Muscle of back (tissue), 13 donors: ENCODE measurements at places on chromosomes 2 and 18.

GRCh38 chr2:43196768-43197587 lies 29.4 kb downstream of the ZFP36L2 start:
- no peak for DNase-seq

- no peak for DNase-seq
Observed at GRCh38 chr2:195656161-195656858, 716 bp upstream of the SLC39A10 start.

DNA sequence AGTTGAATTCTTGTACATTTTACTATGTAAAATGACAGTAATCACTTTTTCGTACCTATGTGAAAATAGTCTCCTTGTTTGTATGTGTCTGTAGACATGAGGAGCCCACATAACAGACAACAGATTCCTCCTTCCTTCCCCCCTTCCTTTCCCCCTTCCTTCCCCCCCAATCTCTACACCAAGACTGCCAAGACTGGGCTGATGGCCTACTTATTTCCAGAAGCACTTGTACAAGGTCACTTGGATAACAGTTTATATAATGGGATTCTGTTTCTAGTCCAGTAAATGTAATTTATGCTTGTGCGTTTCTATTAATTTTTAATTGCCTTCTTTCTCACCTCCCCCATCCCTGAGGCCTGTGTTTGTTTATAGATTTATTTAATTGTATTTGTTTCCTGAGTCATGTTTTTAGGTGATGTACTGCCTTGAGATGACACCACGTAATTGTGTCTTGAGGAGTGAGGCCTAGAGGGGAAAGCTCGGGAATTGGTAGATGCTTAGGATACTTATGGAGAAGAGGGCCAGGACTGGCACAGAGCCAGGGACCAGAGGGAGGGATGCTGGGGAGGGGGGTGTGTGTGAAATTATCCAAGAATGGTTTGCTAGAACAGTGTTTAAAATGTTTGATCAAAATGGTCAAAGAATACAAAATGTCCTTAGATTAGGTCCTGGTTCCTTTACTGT lies 12.3 kb downstream of the B3GNT2 start:
- no peak for DNase-seq

- DNase-seq, result peak; percentile 26
Observed at GRCh38 chr2:100422320-100423055, 5.0 kb upstream of the CHST10 start.

DNA sequence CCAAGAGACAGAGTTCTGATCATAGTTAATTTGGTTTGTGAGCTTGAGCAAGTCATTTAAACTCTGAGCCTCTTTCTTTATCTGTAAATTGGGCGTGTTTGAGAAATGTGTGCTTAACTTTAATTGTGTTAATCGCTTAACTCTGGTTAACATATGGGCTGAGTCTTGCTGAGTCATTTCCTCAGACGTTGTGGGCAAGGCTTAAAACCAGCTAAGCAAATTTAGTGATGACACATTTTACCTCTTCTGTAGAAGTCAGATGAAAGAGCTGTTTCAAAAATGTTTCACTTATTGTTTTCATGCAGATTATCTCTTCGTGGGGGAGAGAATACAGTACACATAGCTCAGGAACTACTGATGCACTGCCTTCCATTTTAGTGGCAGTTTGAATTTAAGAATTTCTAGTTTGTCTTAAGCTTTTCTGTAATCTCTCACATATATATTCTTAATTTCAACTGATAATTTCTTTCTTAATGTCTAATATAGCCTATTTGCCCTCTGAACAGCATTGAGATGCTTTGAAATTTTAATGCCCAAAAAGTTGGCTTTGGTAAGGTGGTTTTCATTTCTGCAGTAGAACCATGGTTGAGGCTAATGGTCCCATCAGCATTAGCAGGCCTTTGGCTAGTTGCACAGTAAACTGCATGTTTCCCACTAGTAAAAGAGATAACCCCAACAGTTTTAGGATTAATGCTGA lies 34.9 kb downstream of the RAB10 start:
- DNase-seq, result peak; percentile 15

GRCh38 chr18:10591896-10592295 lies 66.1 kb downstream of the NAPG start:
- no peak for DNase-seq

DNA sequence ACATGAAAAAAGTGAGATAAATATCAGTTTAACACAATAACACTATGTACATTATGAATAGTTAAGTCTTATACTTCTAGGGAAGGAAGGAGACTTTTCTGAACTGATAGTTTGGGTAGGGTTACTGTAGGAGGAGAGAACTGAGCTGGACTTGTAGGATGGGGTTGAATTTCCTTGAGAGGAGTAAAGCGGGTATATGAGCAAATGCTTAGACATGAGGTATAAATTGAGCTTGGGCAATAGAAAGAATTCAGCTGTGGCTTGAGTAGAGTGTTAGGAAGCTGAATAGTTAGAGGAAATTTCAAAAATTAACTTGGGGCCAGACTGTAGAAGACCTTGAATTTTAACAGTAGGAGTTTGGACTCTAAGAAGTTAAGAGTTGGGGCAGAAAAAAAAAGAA lies 45.1 kb downstream of the LCLAT1 start:
- DNase-seq, result no peak

DNA sequence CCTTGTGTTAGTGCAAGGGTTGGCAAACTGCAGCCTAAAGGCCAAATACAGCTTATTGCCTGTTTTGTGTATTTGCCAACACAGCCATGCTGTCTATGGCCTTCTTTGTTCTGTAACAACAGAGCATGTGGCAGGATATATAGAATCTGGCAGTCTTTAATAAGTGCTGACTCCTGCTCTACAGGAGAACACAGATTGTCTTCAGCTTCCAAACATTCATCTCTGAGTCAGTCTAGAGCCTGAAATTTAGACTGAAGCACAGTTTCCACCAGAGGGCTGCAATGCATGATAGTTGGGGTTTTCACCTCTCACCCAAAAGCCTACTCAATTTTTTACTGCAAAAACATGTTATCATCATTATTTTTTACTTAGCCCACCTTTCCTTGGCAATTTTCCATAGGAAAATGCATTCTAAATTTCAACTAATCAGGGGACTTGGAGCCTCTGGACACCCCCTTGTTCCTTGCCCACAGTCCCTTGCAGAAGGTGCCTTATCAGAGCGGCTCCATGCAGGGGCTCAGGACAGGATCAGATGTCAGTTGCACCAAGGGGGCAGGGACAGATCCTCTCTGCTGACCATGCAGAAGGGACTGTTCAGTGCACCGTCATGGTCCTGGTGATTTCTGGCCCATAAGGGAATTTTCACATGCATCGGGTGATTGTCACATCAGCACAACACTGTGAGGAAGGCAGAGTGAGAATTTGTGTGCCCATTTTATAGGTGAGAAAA lies 12.4 kb downstream of the IL37 start:
- DNase-seq, result no peak

GRCh38 chr18:65769652-65770051 lies 18.8 kb downstream of the CDH7 start:
- no peak for DNase-seq

- no peak for DNase-seq
Observed at GRCh38 chr2:236133410-236134012, 34.7 kb downstream of the GBX2 start.

- DNase-seq, result no peak
Observed at GRCh38 chr18:3114026-3114425, 101.1 kb upstream of the LPIN2 start.

DNA sequence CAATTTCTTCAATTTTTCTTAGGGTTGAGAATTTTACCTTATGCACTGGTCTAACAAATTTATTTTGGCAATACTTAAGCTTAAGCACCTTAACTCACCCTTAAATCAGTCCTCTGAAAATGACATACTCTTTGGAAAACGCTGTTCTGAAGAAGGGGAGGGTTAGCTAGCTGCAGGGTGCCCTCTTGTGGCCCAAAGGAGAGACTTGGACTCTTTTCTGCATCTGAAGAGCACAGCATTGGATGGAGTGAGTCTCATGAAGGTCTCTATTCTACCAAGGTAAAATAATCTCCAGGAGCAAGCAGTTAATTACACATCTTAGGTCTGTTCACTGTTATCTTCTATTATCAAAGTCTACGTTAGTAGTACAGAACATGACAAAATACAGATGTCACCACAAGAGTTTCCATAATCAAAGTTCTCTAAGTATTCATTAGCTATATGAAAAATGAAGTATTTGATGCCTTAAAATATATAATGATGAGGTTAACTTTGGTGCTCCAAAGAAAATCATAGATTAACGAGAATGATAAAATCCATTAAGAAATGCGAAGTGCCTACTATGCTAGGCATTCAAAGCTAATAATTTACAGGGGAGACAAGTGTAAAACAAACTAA lies 24.4 kb downstream of the PUM2 start:
- peak; percentile 60 for DNase-seq

DNA sequence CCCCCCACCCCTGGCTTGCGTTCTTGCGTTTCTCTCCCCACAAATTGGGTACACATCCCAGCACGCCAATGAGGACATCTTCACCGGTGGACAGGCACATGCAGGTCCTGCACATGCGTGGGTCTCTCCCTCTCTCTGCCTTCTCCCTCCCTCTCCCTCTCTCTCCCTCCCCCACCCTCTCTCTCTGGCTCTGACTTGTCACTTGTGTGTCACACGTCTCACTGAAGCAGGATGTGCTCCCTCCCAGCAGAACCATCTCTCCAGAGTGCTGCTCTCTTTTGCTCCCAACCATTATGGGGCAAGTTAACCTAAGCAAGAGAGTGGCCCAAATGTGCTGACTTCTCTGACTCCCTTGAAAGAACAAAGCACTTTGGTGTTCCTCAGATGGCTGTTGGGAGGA lies 120.8 kb upstream of the CAB39 start:
- DNase-seq, result no peak

DNA sequence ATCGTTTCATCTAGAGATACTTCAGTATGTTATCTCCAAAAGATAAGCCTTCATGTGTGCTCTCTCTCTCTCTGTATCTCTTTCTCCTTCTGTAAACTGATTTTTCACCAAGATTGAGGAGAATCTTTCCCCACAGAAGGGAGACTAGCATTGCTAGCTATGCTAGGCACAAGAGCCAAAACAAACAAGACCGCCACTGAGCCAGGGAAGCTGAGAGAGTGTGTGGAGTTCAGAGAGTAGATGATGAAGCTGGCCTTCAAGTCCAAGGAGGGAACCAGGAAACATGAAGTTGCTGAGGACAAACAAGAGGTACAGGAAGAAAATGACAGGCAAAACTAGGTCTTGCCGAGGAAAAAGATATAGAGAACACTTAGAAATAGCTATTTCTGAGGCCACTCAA lies 23.4 kb downstream of the DAPL1 start:
- no peak for DNase-seq

- peak; percentile 69 for DNase-seq
Observed at GRCh38 chr18:77068321-77069312, 64.0 kb downstream of the MBP start.

GRCh38 chr2:234492717-234493485 lies 4.0 kb downstream of the ARL4C start:
- no peak for DNase-seq

- DNase-seq, result no peak
Observed at GRCh38 chr2:63627866-63628265, 39.1 kb downstream of the MDH1 start.

DNA sequence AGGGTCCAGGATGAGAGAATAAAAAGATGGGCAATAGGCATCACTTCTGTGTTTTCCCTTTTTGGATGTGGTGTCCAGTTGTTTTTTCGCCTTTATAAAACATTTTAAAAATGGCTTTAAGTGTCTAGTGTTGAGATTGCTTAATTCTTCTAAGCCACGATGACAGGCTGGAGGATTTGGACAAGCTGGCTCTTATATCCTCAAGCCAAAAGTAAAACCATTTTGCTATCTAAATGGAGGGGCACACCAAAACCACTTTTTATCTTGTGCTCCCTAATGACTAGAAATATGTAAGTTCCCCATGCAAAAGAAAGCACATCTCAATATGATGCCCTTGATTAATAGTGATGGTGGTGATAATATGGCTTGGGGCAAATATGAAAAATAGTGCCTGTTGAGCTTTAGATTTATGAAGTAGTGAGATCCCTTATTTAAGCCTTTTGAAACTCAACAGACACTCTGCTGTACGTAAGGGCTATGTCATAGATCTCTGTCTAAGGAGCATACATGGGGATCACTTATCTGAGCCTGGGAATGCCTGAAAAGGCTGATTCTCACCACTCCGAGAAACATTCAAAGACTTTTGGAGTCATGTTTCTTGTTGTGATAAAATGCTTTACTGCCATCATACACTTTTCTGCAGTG lies 185.5 kb downstream of the KCNS3 start:
- DNase-seq, result no peak

DNA sequence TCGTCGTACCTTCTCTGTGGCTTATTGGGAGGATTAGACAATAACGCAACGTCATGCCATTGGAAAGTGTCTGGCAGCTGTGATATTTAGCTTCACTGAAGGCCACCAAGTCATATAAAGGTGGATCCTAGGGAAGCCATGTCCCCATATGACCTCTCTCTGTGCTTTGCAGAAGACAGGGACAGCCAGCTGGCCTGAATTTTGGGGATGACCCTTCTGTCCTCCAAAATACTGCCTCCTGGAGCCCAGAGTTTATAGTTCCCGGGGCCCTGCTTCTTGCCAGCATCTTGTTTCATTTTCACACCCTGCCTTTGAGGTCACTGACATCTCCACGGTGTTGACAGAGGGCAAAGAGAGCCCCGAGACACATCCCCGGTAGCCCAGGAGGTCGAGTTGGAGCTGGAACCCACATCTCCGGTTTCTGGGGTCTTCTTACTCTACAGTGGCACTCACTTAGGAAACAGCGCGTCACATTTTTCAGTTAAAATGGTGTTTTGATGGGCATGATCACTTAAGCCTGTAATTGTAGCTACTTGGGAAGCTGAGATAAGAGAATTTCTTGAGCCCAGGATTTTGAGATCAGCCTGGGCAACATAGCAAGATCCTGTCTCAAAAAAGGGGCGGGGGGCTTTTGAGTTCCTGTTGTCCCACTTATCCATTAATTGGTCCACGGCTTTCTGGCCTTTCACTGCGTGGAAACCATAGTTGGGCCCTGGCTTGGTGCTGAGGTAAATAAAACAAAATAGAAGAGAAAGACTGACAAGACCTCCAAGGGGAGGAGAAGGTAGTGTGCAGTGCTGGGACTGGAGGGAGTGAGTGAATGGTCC lies 101.1 kb downstream of the DDX1 start:
- DNase-seq, result no peak
